Left renal cortex interstitium (tissue), 4 donors: ENCODE measurements at places on chromosomes 3 and 15.

DNA sequence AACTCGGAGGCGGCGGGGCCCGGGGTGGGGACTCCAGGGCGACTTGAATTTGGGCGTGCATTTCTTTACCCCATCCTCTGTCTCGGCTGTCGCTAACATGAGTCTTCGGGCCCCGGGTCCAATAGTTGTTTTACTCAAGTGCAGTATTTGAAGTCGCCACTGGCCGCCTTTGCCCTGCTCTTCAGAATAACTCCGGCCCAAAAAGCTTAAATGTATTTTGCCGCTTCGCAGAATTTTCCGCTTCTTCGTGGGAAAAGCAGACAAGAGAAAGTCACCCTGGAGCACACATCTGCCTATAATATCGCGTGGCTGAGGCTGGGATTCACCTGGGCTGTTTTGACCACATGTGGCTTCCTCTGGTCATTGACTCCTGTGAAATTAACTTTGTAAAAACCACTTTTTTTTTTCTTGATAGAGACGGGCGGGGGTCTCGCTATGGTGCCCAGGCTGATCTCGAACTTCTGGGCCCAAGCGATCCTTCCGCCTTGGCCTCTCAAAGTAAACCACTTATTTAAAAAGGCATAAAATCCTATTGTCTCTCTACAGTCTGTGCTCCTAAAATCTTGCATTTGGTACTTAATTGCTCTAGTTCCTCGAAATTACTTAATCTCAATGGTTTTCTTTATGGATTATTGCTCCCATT lies 676 bp downstream of the CNOT10 start:
- no peak for DNase-seq

GRCh38 chr15:36912311-36912712 lies 188.0 kb downstream of the MEIS2 start:
- no peak for DNase-seq

DNA sequence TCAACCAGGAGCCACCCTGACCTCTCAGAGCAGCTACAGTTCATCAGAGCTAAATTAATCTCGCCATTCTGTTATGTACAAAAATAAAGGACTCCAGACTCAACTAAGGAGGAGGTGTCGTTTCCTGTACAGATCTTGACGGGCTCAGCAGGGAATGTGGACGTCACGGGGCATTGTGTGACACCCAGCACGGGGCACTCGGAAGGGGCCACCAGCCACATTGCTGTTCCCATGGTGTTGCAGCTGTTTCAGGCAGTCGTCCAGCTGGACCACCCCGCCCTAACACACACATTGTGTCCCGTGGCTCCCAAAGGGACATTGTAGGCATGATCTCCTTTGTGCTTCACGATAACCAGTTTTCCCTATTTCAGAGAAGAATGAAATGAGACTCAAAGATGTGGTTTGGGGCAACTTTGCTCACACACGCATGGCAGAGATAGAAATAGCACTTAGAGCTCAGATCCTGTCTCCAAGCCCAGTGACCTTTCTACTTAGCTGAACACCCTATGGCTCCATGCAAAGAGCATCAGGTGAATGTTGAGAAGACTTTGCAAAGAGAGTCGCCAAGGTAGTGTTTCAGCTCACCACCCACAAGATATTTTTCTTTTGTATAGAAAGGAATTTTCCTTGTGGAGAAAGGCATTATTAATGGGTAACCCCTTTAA lies 5.5 kb downstream of the SSUH2 start:
- DNase-seq = no peak

DNA sequence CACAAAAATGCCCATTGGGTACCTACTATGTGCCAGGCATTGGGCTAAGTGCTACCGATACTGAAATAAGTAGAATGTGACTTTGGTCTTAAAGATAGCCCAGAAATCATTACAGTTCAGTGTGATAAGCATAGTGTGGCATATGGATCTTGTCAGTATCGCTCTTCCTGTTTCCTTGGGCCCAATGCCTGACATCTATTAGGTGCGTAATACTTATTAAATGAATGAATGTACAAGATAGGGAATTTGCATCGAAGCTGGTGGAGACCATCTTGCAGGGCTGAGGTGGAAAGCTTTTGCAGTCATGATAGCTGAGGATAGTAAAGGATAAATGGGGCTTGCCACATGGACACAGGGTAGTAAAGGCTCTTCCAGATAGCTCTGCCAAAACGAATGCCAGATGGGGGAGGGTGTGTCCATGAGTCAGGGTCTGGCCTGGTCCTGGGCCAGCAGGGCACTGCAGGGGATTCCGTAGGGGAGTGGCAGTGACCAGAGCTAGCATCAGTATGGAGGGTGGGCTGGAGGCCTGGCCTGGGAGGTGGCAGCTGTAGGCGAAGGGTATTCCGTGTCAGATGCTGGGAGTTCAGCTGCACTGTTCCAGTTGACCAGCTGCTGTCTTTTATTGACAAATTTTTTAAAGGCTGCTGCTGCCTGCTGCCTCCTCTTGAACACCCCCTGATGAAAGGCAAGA lies 23.5 kb downstream of the TSEN2 start:
- DNase-seq = no peak

DNA sequence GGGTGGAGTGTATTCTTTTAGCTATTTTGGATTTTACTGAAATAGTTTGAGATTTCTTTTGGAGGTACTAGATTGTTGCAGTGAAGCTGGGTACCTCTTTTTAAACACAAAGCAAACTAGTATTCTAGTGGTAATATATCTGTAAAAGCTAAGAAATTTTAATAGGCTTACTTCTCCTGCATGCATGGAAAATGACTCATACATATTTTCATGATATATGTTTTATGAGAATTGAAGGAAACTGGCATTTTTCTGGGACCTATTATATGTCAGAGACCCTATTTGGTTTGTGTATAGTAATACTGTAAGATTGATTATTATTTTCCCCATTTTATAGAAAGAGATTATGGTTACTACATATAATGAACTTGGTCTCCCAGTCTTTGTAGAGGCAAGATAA lies 851.0 kb downstream of the DIPK2A start:
- DNase-seq = no peak

DNA sequence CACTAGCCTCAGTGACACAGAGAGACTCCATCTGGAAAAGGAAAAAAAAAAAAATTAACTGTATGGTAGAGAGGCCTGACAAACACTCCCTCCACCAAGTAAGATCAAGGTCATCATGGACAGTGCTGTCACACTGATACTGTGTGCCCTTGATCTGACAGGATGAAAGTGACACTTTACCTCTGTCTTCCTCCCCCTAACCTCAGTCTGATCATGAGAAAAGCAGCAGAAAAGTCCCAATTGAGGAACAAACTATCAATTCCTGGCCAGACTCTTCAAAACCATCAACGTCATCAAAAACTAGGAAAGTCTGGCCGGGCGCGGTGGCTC lies 26.7 kb downstream of the PGPEP1L start:
- DNase-seq = no peak

DNA sequence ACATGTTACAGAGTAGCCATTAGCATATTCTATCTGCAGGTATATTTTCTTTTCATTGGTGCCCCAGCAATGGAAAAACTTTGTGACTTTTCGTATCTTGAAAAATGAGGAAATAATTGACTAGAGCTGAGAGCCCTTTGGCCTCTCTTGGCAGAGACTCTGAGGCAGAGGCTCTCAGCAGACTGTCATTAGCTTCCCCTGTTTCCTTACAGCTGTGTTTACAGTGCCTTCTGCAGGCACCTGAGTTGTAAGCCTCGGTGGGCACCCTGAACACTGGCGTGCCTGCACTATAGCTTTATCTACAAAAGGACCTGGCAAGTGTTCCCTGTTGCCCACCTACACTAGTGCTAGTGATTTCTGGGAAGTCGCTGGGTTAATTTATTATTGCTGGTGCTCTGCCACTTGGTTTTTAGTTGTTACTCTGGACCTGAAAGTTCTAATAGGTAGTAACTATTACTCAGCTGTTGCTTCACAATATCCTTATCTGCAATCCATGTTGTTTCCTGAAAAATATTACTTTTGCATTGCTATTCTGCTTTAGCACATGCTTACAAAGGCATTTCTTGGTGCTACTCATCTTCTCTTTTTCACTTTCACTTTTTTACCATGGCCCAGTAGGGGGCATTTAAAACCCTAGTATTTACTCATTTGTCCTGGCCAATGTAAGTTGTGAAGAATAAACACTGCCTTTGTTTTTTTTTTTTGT lies 7.8 kb upstream of the GPR171 start:
- no peak for DNase-seq

DNA sequence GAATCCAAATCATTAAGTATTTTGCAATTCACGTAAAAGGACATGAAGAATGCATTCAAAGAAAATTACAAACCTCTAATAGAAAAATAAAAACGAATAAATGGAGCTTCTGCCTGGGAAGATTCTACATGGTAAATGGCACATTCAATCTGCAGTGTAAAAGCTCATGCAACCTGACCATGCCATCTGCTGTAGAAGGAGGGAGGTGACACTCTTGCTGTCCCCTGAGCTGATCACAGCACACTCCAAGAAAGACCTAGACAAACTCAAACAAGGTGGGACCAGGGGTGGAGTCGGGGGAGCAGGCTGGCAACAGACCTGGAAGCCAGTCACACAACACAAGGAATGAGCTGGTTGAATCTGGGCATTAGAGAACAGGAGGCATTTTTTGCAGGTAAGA lies 101.8 kb downstream of the BDH1 start:
- DNase-seq = no peak

- peak; percentile 38 for DNase-seq
These were observed 5.1 kb downstream of the MECOM start for GRCh38 chr3:169658311-169658931.

DNA sequence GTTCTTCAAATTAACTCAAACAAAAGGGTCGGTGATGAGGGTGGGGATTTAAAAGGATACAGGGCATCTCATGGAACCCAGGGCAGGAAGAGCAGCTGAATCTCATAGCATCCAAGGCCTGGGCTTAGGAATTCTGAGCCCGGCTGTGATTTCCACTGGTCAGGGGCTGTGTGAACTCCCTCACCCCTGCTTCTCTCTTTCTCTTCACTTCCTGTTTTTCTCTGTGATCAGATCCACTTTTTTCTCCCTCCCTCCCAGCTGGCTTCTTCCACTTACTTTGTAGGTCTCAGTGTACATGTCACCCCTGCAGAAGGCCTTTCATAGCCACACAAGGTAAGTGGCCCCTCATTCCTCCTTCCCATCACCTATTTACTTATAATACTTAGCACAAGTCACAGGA lies 68.2 kb upstream of the CORO2B start:
- DNase-seq = no peak

- no peak for DNase-seq
These were observed 8.0 kb downstream of the TM6SF1 start for GRCh38 chr15:83115410-83115809.

GRCh38 chr15:25766417-25766816 lies 96.7 kb downstream of the ATP10A start:
- DNase-seq = no peak

DNA sequence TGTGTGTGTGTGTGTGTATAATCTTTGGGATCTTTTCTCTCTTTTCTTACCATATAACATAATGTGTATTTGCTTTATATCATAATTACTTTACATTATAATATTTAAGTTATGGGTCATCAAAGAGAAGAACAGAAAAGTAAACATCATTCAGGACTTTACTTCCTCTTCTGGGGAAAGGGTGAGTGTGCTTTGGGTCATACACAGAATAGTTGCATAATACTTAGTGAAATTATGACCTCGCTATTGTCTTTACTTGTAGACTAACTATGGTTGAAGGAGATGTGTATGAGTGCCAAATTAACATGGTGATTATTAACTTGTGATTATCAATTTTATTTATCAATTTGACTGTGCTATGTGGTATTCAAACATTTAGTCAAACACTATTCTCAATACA lies 1086.9 kb downstream of the DIPK2A start:
- DNase-seq = no peak

DNA sequence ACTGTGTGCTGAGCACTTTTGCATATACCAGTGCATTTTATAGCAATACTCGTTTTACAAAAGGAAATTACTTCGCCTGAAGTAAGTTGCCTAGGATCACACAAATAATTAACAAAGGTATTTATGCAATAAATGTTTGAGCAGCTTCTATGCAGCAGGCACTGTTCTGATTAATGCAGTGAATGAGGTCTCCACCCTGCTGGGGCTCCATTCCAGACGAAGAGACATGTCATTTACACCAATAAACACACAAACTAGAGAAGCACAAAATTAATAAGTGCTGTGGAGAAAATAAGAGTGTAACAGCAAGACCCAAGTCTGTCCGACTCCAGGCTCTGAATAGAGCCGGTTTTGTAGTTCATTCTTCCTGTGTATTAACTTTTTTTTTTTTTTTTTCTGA lies 17.5 kb downstream of the NOX5 start:
- DNase-seq = no peak

DNA sequence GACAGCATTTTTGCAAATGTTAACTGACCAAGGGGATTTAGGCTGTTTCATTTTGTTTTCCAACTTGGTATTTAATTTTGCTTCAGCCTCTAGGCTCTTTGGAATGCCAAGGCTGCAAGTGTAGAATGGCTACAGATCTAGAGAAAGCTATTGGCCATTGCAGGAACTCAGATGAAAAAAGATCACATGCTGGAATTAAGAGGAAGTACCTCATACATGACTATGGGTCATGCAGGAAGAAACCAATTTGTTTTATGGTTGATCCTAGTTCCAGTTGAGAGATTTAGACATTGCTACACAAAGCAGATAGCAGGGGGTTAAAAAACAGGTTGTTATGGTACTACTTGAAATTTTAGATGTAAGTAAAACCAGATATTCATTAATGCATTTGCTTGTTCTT lies 12.7 kb upstream of the CLDN16 start:
- no peak for DNase-seq

DNA sequence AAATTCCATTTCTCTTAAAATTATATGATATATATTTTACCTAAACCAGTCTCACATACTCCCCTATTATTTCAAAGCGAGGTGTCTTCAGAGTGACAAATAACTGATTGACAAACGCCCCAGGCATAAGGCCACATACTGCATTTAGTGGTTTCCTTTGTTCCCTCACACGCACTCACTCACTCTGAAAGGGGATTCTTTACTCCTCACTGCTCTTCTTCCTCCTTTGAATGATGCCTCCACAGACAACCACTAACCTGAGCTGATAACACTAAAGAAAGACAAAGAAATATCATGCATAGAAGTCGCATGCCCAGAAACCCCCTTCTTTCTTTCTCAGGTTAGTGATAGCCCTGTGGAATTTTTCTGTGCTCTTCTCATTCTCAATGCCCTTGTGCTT lies 24.1 kb upstream of the BBX start:
- no peak for DNase-seq

GRCh38 chr3:78221796-78222195 lies 1181.9 kb downstream of the ROBO2 start:
- DNase-seq = no peak

GRCh38 chr3:37627951-37628620 lies 233.6 kb upstream of the CTDSPL start:
- no peak for DNase-seq

DNA sequence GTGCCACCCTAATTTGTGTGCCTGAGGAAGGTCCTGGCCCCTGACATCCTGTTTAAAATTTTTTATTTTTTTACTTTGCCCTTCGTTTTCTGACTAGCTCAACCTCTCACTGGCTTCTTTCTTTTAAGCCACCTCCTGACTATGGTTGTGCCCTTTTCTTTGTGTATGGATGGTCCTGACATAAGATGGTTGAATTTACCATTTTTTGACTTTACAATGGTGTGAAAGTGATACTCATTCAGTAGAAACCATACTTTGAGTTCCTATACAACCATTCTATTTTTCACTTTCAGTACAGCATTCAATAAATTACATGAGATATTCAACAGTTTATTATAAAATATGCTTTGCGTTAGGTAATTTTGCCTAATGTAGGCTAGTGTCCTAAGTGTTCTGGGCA lies 74.3 kb upstream of the PTX3 start:
- no peak for DNase-seq

- no peak for DNase-seq
These were observed 24.6 kb upstream of the SLC6A6 start for GRCh38 chr3:14377838-14378169.
